Karpas-422 (cell line): ENCODE measurements at places on chromosomes 4 and X. TPM values are rescaled to one million over a fixed set of nuclear protein-coding genes. Genes with fewer than 3 reads are reported as not detected.

The IQCM gene
- not detected in 2 replicates for total RNA-seq

The PJA1 gene
- total RNA-seq = 15.7 and 21.5 TPM in 2 replicates

The TCEAL7 gene
- not detected in 2 replicates for total RNA-seq

The ADGRG2 gene
- total RNA-seq = not detected in 2 replicates

The FAM90A26 gene
- not detected in 2 replicates for total RNA-seq

The TRIM60 gene
- not detected in 2 replicates for total RNA-seq

The ADAMTS3 gene
- total RNA-seq = not detected in 2 replicates

The HOPX gene
- not detected in 2 replicates for total RNA-seq

The GPR50 gene
- total RNA-seq = not detected in 2 replicates

The SLC16A2 gene
- 0.79 TPM in 1 of 2 replicates, not detected in the other for total RNA-seq

The FRMD7 gene
- not detected in 2 replicates for total RNA-seq

The SLC25A5 gene
- 364 and 450 TPM in 2 replicates for total RNA-seq

The IDUA gene
- total RNA-seq = 17.3 and 20.8 TPM in 2 replicates

The SATL1 gene
- 0.52 and 0.79 TPM in 2 replicates for total RNA-seq

The PGM2 gene
- 30.4 and 40.3 TPM in 2 replicates for total RNA-seq

The NPY1R gene
- not detected in 2 replicates for total RNA-seq

The ADH4 gene
- total RNA-seq = not detected in 2 replicates

The CENPVL3 gene
- total RNA-seq = not detected in 2 replicates

The FAM9C gene
- not detected in 2 replicates for total RNA-seq

The MFAP3L gene
- not detected in 2 replicates for total RNA-seq

The SAP30 gene
- 2.0 and 11.9 TPM in 2 replicates for total RNA-seq

The SCML2 gene
- not detected in 2 replicates for total RNA-seq

The TMEM154 gene
- total RNA-seq = 0.14 and 0.22 TPM in 2 replicates

The FAM47E gene
- not detected in 2 replicates for total RNA-seq

The SLC7A11 gene
- 12.1 and 24.0 TPM in 2 replicates for total RNA-seq

The PRIMPOL gene
- 10.4 and 35.2 TPM in 2 replicates for total RNA-seq

The NAP1L2 gene
- total RNA-seq = not detected in 2 replicates

The FHIP1A gene
- total RNA-seq = not detected in 2 replicates

The EFHC2 gene
- not detected in 2 replicates for total RNA-seq

The GLUD2 gene
- total RNA-seq = 0.07 and 0.11 TPM in 2 replicates

The ANOS1 gene
- total RNA-seq = not detected in 2 replicates
